ENCODE measurements at places on chromosomes 1 and 21.

DNA sequence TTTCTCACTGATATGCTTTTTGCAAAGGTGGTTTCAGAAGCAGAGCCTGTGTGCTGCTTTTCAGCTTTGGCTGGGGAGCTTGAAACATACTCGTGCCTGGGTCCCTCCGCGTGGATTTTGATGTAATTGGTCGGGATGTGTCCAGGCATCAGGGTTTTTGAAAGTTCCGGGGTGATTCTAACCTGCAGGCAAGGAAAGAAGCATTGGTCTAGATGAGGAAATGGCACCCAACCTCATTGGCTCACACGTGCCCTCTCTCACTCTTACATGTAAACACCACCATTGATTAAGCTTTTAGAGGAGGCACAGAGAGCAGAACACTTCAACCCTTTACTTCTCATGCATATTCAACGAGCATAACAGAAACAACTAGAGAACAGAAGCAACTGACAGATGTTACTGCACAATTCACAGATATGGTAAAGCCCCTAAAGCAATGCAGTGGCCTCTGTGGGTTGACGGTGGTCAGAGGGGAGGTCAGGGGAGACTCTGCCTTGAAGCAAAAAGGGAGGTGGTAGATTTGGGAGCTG lies 112.1 kb downstream of the TLR5 start:
- no peak for DNase-seq

- DNase-seq = no peak
Observed at GRCh38 chr1:93433407-93433961, 14.4 kb upstream of the FNBP1L start.

GRCh38 chr1:5271264-5271663 lies 616.9 kb downstream of the AJAP1 start:
- DNase-seq = no peak

- no peak for DNase-seq
Observed at GRCh38 chr1:222099746-222100145, 357.9 kb upstream of the DUSP10 start.

GRCh38 chr21:25412100-25412499 lies 195.2 kb downstream of the MRPL39 start:
- DNase-seq = no peak

- no peak for DNase-seq
Observed at GRCh38 chr1:229028544-229028943, 242.4 kb upstream of the RAB4A start.

GRCh38 chr1:200139661-200140250 lies 112.2 kb downstream of the NR5A2 start:
- no peak for DNase-seq

DNA sequence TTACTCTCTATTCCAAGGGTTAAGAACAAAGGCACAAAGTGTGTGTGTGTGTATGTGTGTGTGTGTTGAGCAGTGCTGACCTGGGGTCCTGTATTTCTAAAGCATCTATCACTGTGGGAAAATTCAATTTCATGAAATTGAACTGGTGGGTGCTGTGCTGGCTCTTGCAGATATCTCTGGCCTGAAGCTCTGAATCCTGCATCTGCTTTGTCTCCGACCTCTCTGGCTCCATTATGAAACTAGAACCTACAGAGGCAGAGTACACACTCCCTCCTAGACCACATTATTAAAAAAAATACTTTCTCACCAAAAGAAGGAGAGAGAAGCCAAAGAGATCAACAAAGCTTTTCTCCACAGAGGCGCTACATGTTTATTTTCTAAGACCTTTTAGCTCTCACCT lies 88.4 kb upstream of the PDE4B start:
- no peak for DNase-seq

GRCh38 chr1:51648180-51649109 lies 31.6 kb downstream of the OSBPL9 start:
- DNase-seq = no peak

- no peak for DNase-seq
Observed at GRCh38 chr1:237282208-237282783, 240.3 kb downstream of the RYR2 start.

GRCh38 chr1:155911156-155912055 lies at the start of gene RIT1:
RIT1 (minus strand) TSS chr1:155911349; CDS start chr1:155910761, 588 bp downstream.
- peak; percentile 81 for DNase-seq

GRCh38 chr21:40587736-40588346 lies 259.1 kb downstream of the DSCAM start:
- no peak for DNase-seq

- no peak for DNase-seq
Observed at GRCh38 chr1:228142155-228142691, 2.1 kb downstream of the GUK1 start.

- no peak for DNase-seq
Observed at GRCh38 chr21:44269090-44269489, 7.4 kb upstream of the DNMT3L start.

GRCh38 chr1:192575499-192576189 lies at the start of gene RGS1:
RGS1 (plus strand) TSS chr1:192575773; CDS start chr1:192575793, 20 bp downstream.
- peak; percentile 70 for DNase-seq

DNA sequence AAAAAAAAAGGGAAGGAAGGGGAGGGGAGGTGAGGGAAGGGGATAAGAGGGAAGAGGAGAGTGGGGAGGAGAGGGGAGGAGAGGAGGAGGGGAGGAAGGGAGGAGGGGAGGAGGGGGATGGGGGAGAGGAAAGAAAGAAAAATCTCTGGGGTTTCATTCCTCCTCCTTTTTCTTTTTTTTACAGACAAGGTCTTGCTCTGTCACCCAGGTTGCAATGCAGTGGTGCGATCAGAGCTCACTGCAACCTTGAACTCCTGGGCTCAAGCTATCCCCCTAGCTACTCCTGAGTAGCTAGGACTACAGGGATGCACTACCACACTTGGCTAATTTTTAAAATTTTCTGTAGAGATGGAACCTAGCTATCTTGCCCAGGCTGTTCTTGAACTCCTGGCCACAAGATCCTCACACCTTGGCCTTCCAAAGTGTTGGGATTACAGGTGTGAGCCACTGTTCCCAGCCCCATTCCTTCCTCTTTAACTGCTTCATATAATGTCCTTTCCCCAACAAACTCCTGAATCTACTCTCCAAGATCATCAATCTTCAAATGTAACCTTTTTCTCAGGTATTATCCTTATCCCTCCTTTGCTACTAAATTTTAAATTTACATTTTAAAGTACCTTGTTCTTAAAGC lies 23.2 kb downstream of the GON4L start:
- DNase-seq = no peak

Measured in activated T-helper 1 cell treated with anti-CD3 and anti-CD28 coated beads, Interleukin-12 subunit alpha, Interleukin-12 subunit beta, Interleukin-2, Interleukin-4 antibody, amounts not matched to agents 30 ng/mL and 10 ng/mL and 1 ng/mL, durations not matched to agents 14 hours and 24 hours and 36 hours (primary cell).